Fibroblast of villous mesenchyme (primary cell): ENCODE measurements at places on chromosomes 5 and 9. TPM values are rescaled to one million over a fixed set of nuclear protein-coding genes. Genes with fewer than 3 reads are reported as not detected.

- no peak for DNase-seq
These were observed 297.3 kb downstream of the MLLT3 start for GRCh38 chr9:20325008-20325407.

DNA sequence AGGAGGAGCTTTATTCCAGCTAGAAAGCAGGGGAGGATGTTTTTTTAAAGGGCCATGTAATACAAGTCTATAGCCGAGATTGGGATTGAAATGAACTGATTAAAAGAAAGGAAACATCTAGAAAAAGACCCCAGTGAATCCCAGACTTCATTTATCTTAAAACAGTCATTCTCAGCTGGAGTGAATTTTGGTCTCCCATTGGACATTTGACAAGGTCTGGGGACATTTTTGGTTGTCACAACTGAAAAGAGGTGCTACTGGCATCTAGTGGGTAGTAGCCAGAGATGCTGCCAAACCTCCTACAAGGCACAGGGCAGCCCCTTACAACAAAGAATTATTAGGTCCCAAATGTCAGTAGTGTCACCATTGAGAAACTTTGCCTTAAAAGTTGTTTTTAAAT, 16.3 kb upstream of the SPINK4 start:
- DNase-seq = no peak

DNA sequence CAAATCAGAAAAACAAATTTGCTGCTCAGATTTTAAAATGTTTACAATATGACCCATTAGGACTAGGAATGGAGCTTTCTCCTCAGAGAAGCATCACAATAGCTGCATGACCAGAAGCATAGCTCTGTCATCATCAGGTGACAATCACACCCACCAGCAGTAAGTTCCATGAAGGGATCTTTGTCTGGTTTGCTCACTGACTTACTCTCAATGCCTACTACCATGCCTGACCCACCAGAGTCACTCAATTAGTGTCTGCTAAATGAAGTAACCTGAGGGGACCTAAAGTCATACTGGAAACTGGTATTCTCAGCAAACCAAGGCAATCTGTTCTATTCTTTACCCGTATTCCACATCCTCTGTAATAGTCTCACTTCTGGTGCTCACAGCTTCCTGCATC, 7.7 kb downstream of the ERMP1 start:
- DNase-seq = no peak

DNA sequence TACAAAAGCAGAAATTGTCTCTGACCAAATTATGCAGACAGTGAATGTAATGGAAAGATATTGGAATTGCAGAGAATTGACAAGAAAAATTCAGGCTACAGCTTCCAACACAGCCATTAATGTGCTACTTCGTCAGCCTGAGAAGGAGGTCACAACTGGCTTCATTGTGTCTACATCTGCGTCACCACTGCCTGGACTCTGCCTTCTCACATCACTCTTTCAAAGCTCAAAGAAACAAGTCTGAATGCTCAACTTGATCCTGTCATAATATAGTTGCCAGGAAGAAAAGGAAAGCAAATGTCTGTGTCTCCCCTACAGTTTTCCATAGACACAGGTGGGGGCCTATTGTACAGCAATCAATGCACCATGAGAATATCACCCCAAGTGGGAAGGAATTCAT, 806.5 kb upstream of the CDH10 start:
- no peak for DNase-seq

DNA sequence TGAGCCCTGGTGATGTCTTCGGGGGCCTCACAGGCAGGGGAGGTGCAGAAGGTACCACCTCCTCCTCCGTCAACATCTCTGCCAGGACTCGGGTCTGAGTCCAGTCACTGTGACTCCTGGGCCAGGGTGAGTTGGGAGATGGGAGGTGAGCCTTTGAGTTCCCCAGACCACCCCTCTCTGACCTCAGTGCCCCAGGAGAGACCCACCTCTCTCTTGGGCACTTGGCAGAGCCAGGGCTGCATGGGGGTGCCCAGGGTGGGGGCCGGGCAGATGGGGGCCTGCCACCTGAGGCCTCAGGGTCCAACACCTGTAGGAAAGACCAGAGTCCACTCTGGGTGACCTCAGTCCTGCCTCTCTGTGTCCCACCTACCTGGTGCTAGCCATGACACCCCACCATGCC, 6.8 kb downstream of the KIF12 start:
- DNase-seq = no peak

CDKN2A gene
- 20.7 and 32.5 TPM in 2 replicates for total RNA-seq

GRCh38 chr5:34817558-34818351, 21.2 kb upstream of the TTC23L start:
- no peak for DNase-seq

- DNase-seq = no peak
These were observed 24.6 kb upstream of the BARX1 start for GRCh38 chr9:93979721-93980120.

DNA sequence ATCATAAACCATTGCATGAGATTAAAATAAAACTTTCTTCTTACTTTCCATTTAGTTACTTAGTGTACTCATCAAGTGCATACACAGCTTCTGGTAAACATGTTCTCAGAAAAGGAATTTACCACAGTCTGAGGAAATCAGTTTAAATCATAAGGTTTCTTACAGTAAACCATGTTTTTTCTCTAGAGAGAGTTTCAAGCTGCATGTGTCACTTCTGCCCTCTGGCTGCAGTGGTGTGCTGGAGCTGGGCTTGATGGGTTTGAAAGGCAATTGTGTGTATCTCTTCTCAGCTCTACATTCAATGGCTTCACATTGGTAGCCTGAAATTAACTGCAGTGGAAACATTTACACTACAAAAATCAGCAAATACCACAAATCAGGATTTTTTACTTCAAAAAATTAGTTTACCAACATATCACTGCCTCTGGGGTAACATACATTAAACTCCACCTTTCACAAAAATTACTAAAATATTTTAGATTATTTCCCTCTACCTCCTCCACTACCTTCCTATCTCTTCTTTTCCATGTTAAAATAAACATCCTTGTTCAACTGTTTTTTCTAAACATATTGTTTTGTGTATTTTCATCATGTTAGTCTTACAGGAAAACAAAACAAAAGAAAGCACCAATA, 414.3 kb downstream of the ANXA1 start:
- DNase-seq = peak; percentile 62

TXNDC8 gene
- not detected in 2 replicates for total RNA-seq

GRCh38 chr9:114184071-114184470, 28.7 kb downstream of the COL27A1 start:
- peak; percentile 67 for DNase-seq

LMX1B gene
- total RNA-seq = not detected in 2 replicates

DNA sequence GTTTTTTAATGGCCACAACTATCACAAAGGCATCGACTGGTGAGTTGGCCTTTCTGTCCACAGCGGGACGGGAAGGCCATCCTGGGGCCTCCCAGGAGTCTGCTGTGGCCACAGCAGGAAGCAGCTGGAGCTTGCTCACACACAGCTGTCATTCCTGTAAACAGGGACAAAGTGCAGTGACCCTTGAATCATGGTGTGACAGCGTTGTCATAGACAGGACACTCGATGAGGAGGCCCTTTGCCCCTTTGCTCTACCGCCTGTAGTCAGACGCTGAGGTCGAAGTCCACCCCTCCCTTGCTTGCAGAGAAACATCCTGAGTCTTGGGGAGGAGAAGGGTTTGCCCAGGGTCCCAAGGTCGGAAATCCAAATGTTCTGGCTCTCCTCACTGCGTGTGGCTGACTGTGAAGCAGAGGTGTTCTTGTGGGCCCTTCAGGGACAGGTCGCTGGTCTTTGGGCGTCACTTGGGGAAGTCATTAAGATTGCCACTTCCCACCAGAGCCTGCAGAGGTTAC, 35.1 kb downstream of the NDST1 start:
- no peak for DNase-seq

- DNase-seq = no peak
These were observed 30.0 kb upstream of the SUSD3 start for GRCh38 chr9:93028448-93029006.

SH3PXD2B gene
- total RNA-seq = 28.1 and 32.2 TPM in 2 replicates

ZCCHC9 gene
- total RNA-seq = 23.2 and 33.7 TPM in 2 replicates

GRCh38 chr9:111058166-111058565, 19.9 kb upstream of the LPAR1 start:
- DNase-seq = peak; percentile 9
